Sigmoid colon (tissue), 7 donors: ENCODE measurements at places on chromosomes 7 and 10. TPM values are rescaled to one million over a fixed set of nuclear protein-coding genes. Genes with fewer than 3 reads are reported as not detected.

The SLC39A12 gene
- not detected for total RNA-seq

DNA sequence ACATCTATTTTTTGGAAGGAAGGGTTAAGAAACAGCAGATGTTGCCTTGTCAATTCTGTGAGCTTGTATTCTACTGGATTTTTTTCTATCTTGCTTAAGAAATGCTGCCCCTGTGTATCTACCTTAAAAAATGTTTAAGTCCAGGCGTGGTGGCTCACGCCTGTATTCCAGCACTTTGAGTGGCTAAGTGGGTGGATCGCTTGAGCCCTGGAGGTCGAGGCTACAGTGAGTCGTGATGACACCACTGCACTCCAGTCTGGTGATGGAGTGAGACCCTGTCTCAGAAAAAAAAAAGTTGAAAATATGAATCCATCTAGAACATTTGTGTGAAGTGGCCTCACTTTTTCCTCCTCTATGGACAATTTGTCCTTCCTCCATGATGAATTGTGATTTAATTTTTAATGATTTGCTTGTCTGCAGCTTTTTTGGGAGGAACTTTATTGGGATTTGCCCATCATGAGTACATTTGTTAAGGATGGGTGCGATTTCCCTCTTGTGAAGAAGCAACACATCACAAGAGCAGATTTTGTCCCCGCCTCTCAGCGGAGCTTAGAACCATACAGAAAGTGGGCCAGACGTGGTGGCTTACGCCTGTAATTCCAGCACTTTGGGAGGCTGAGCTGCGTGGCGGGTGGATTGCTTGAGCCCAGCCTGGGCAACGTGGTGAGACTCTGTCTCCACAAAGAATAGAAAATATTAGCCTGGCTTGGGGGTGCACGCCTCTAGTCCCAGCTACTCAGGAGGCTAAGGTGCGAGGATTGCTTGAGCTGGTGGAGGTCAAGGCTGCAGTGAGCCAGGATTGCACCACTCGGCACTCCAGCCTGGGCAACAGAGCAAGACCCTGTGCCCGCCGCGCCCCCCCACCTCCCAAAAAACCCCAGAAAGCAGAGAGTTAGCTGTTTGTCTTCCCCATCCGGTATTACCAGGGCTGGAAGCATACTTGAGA, 57.7 kb downstream of the DNAJB6 start:
- DNase-seq, result peak; percentile 12

GRCh38 chr10:132564690-132565089, 27.1 kb downstream of the INPP5A start:
- peak; percentile 63 for DNase-seq

The GNG11 gene
- total RNA-seq, result 23.7 TPM

- DNase-seq, result no peak
Measured at GRCh38 chr7:103073989-103074518, 542 bp downstream of the FBXL13 start.

GRCh38 chr10:34941471-34942357, 126.6 kb upstream of the PARD3 start:
- DNase-seq, result no peak

DNA sequence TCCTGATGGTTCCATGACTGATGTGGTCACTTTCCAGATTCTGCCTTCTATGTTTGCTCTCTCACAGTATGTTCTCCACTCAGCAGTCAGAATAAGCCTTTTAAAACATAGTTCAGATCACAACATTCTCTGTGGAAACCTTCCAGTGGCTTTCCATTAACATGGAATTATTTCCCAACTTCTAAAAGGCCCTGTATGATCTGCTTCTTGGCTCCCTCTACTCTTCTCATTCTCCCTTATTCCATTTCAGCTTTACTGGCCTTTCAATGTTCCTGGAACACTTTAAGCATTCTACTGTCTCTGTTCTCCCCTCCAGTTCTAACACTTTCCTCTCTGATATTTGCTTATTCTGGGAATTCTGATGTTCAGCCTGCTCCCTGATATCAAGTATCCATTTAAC, 325.6 kb downstream of the THSD7A start:
- DNase-seq, result no peak

The FAM53B gene
- 32.3 TPM for total RNA-seq

GRCh38 chr7:83695128-83695960, 46.4 kb upstream of the SEMA3E start:
- DNase-seq, result no peak

DNA sequence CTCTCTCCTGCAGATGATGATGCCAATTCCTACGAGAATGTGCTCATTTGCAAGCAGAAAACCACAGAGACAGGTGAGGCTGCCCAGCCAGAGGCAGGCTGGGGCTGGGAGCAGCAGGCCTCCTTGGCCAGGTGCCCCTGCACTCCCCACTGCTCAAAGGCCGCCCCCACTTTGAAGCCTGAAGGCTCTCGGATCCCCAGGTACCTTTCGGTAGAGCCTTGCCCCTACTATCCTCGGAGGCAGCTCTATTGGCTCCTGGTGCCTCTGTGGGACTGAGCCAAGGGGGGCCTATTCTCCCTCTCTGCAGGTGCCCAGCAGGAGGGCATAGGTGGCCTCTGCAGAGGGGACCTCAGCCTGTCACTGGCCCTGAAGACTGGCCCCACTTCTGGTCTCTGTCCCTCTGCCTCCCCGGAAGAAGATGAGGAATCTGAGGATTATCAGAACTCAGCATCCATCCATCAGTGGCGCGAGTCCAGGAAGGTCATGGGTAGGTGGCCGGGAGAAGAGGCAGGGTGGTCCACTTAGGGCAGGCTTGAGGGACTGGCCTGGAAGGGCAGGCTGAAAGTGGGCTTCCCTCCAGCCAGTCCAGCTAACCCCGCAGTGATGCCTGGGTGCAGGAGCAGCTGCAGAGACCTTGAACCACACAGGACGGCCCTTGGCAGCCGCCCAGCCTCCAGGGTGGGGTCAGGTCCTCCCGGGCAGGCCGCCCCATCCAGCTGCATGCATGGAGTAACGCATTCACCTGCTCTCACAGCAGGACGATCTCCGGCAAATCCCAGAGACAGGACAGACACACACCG, 14.1 kb downstream of the LAT2 start:
- DNase-seq, result no peak

- DNase-seq, result no peak
Measured at GRCh38 chr10:82814635-82815034, 939.6 kb downstream of the NRG3 start.

- DNase-seq, result no peak
Measured at GRCh38 chr10:4651404-4652037, 174.5 kb upstream of the AKR1E2 start.

GRCh38 chr10:110733218-110733952, 89.2 kb downstream of the RBM20 start:
- no peak for DNase-seq

GRCh38 chr10:6228010-6228511, 25.3 kb downstream of the PFKFB3 start:
- DNase-seq, result no peak

DNA sequence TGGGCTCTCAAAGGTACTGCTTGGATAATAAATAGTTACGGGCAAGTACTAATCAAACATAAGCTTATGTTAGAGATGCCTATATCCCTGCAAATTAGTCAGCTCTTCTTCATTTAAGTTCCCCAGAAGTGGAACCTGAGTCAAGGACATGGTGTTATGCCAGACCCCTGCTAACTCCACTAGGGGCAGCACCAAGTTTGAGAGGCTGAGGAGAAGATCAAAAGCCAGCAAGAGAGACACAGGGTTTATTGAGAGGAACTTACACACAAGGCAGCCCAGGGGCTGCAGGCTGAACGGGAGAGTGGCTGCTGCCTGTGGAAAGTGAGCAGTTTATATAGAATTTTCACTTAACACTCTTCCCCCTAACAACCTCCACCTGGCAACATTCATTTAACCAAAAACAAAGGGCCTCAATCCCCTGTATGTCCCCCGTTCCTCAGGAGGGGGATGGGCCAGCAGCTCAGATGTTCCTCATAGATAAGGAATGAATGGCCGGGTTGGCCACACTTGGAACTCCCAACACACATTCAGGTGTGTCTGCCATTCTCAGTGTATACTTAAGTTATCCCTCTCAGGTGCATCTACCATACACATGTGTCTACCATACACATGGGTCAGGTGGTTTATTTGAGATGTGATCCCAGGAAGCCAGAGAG, 62.6 kb upstream of the GHITM start:
- DNase-seq, result no peak

The PDK4 gene
- 411 TPM for total RNA-seq

GRCh38 chr10:69733791-69734261, 67.9 kb upstream of the COL13A1 start:
- DNase-seq, result peak; percentile 40

DNA sequence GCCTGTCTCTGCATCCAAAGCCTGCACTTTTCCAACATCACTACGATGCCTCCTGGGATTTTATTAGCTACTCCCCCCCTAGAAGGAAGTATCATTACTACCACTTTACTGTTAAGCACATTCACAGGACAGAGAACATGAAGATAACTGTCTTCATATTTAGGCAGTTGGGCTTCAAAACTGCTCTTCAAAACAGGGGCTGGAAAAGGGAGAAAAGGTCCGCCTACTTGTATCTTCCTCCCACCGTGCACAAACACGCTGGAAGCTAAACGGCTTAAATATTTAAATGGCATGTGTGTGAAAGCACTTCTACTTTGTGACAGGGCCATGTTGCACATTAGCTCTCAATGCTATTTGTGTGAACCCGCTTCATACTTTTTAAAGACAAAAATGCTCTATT, 999 bp downstream of the ITIH5 start:
- no peak for DNase-seq

The TRIL gene
- total RNA-seq, result 6.1 TPM

DNA sequence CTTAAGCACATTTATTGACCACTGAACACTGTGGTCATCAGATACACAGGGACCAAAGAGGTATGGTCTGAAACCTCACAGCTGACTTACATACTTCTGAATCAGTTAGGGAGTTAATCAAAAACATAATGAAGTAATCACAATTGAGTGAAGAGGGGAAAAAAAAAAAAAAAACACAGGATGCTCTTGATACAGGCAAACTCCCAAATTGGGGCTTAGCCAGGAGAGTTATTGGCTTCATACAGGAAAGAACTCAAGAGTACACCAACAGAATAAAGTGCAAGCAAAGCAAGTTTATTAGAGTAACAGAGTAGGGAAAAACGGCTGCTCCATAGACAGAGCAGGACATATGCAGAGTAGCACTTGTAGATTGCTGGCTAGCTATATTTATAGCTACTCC, 917.0 kb downstream of the CNTNAP2 start:
- no peak for DNase-seq

DNA sequence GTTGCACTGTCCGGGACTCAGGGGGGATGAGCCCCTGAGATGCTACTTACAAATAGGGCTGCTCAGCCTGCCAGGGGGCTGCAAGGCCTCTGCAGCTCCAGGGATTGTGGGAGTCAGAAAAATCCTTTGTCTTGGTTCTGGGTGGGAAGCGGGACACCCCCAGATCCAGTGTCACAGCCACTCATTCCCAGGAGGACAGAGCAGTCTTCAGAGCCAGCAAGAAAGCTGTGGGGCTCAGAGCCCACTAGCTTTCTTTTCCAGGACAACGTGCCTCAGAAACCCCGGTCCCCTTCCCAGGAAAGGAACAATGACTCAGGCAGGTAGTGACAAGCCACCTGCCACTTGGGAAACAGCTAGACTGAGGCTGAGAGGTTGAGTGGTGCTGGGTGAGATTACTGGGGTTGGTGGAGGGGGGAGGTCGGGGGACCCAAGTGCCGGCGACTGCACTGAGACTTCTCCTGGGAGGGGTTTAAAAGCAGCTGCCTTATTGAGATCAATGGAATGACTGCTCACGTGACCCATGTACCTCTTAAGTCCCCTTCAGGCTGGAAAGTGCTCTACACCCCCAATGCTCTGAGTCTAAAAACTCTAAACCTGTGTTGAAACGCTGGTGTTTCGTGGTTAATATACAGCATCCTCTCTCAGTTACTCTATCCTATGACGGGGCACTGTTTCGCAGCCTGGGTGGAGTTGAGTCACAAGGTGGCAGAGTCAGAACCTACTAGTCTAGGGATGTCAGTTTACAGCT, 123.6 kb downstream of the UBE2H start:
- no peak for DNase-seq

DNA sequence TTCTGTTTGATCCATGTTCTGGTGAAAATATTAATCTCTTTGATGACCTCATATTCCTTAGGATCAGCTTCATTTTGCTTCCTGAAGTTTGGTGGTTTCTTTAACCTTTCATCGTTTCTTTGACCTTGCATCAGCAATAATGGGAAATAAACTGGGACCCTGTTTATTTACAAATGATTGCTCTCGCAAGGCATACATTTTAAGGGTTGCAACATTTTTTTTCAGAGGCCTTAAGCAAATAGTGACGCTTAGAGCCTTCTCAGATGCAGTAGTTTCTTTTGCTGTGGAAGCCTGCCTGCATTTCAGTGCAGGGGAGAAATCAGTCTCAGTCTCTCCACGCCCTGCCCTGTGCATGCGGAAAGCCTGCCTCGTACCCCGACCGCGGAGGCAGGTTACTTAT, 139.1 kb upstream of the NPS start:
- DNase-seq, result no peak

GRCh38 chr7:102082693-102083368, 203.8 kb upstream of the SH2B2 start:
- no peak for DNase-seq

GRCh38 chr10:76786504-76787072, 851.0 kb downstream of the KCNMA1 start:
- DNase-seq, result no peak

- DNase-seq, result no peak
Measured at GRCh38 chr7:147400221-147400689, 1190.3 kb upstream of the C7orf33 start.

DNA sequence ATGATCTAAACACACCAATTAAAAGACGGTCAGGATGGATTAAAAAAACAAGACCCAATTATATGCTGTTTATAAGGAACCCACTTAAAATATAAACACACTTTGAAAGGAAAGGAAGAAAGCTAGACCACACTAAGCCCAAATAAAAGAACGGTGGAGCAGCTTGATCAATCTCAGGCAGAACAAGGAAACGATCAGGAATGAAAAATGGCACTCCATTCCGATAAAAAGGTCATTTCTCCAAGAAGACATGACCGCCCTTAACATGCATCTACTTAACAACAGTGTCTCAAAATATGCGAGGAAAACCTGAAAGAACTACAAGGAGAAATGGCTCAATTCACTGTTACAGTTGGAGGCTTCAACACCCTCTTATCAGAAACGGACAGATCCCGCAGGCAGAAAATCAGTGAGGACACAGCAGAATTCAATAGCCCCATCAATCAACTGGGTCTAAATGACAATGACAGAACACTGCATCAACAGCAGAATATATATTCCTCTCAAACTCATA, 210.0 kb downstream of the MAD1L1 start:
- DNase-seq, result no peak

- DNase-seq, result no peak
Measured at GRCh38 chr7:90411510-90411909, 8.2 kb downstream of the CLDN12 start.

The IL15RA gene
- 16.4 TPM for total RNA-seq

DNA sequence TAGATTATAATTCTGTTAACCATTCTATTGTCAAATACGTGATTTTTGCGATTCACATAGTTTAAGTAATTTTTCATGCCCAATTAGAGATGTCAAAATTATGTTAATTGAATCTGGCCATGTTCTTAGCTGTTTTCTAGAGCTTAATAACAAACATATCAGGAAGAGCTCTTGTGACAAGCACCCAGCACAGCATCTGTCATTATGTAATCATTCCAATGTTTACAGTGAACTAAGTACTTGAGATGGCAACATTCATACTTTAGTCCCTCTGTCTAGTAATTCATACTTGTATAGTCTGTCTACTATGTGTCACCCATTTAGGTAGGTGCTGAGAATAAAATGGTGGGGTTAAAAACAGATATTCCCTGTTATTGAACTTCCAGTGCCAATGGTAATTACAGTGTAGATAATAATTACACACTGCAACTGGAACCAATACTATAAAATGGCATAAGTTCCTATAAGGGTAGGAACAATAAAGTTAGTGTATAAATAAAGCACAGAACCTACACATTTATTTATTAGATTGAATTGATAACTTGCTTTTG, 55.2 kb downstream of the ZEB1 start:
- no peak for DNase-seq
